ENCODE measurements at places on chromosomes 11 and 22.

- DNase-seq = no peak
These were observed 6.6 kb downstream of the CERK start for GRCh38 chr22:46731246-46732040.

GRCh38 chr11:7576726-7577290 lies 63.0 kb downstream of the PPFIBP2 start:
- DNase-seq = peak; percentile 47

DNA sequence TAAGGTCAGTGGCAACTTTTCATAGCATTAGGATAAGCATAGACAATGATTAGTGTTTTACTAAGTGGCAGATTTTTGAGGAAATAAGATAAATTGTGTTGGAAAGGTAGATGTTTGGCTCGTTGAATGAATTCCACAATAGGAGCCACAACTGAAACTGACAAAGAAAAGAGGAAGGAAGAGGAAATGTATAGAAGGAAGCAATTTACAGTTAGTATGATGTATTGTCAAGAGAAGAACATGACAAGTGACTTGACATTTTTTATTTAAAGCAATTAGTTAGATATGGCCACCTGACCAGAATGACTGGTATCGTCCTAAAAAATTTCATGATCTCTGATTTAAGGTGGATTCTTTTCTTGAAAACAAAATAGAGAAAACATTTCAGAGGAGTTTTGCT lies 3.1 kb upstream of the RAG2 start:
- no peak for DNase-seq

GRCh38 chr22:38981005-38981991 lies 849 bp upstream of the APOBEC3B start:
- DNase-seq = peak; percentile 31

DNA sequence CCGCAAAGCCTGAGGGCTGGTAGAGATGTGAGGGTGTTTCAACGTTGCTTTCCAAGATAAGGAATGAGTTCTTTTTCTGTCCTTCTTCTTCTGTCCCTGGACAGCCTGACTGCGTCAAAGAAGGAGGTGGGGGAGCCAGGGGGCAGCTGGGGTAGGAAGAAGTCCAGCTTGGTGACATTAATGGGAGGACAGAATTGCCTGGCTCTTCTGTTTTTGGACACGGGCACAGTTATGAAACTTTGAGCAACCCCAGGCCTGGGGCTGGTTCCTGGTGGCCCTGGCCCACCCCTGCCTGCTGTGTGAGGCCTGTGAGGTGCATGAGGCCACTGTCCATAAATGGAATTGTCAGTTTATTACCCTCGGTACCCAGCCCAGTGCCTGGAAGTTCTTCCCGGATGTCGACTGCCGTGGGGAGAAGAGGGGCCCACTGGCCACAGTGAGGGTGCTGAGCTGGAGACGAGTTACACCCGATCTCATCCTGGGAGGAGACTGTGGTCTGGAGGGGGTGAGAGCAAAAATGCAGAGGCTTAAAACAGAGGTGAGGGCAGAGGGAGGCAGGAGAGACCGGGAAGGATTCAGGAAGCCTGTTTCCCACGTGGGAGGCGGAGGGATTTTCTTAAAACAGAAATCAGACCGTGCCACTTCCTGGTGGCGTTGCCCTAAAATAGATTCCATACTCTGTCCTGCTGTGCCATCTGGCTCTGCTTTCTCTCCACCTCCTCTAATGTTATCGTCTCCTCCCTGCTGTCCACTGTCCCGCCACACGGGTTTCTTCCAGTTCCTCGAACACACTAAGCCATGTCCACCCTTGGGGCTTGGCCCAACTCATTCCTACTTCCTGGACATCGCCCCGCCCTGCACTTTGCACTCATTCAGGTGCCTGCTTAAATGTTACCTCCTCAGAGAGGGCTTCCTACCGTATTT lies 59.7 kb upstream of the RASD2 start:
- no peak for DNase-seq

DNA sequence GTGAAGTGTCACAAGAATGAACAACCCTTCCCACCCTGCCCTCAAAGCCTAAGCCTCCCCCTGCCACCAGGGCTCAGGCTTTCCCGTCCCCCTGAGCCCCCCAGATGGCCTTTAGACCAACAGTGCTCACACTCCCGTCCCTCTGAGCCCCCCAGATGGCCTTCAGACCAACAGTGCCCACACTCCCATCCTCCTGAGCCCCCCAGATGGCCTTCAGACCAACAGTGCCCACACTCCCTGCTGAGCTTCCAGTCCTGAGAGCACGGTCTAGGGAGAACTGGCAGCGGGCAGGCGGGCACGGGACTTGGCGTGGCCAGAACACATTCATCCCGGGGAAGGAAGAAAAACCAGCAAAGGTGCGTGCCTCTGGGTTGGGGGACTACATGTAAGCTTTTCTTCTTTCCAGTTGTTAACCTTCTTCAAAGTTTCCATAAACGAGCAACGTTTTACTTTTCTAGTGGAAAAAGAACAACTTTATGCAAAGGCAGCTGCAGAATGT lies 2.5 kb downstream of the MRGPRG start:
- no peak for DNase-seq

DNA sequence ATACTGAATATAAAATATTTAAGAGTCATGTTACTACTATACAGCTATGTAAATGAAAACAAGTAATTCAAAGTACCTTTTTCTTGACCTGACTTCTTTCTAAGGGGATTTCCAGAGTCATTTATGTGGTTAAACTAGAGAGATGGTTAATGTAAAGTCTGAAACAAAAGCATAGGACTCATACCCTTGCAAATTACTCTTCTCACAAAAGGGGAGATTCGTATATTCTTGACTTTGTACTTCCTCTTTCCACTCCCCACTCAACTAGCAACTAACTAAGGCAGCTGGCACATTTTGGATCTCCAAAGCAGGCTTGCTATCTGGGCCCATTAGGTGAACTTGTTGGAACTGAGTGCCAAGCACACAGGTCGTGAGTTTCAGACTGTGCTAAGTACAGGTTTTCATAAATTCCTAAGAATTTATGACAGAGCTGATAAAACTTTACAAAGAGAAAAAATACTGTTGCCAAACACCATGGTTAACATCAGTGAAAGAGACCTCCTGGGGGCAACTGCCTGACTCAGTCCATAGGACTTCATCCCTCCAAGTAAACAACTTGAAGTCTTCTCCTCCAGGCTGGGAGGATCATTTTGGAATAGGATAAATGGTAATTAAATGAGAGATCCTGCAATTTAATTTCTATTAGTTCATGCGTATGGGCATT lies 77.0 kb upstream of the DDI1 start:
- DNase-seq = peak; percentile 79

- DNase-seq = peak; percentile 80
These were observed at the start of gene BACE1 for GRCh38 chr11:117316197-117316961. Gene BACE1 (minus strand): TSS chr11:117316256. CDS start chr11:117315795, 461 bp downstream.

- DNase-seq = peak; percentile 53
These were observed 64.0 kb downstream of the SCN3B start for GRCh38 chr11:123590296-123590912.

GRCh38 chr11:15289723-15290122 lies 175.0 kb downstream of the INSC start:
- DNase-seq = no peak

GRCh38 chr11:32464078-32464477 lies 28.7 kb upstream of the WT1 start:
- DNase-seq = no peak
